ENCODE measurements at places on chromosomes 3 and 15. TPM values are rescaled to one million over a fixed set of nuclear protein-coding genes. Genes with fewer than 3 reads are reported as not detected.

GRCh38 chr15:39959411-39959810, 25.5 kb downstream of the EIF2AK4 start:
- no peak for DNase-seq

- no peak for DNase-seq
Observed at GRCh38 chr3:177108648-177109047, 88.6 kb downstream of the TBL1XR1 start.

- DNase-seq: no peak
Observed at GRCh38 chr15:39613271-39613670, 32.4 kb downstream of the THBS1 start.

CMSS1 gene
- 41.9 TPM for total RNA-seq

- DNase-seq: no peak
Observed at GRCh38 chr15:58535894-58536293, 104.1 kb downstream of the LIPC start.
